ENCODE measurements at places on chromosomes 7 and 10. TPM values are rescaled to one million over a fixed set of nuclear protein-coding genes. Genes with fewer than 3 reads are reported as not detected.

SDK1 gene
- 0.20 TPM for total RNA-seq

HOXA4 gene
- 8.8 TPM for total RNA-seq

SLC29A4 gene
- 1.2 TPM for total RNA-seq

RADIL gene
- total RNA-seq, result 0.47 TPM

NUB1 gene
- total RNA-seq, result 52.8 TPM

NPTX2 gene
- total RNA-seq, result 0.60 TPM

PTPRN2 gene
- total RNA-seq, result 12.1 TPM

CRYGN gene
- not detected for total RNA-seq

ERVW-1 gene
- not detected for total RNA-seq

ATG9B gene
- total RNA-seq, result not detected

ZNF727 gene
- total RNA-seq, result 0.07 TPM

CCL24 gene
- not detected for total RNA-seq

CALML3 gene
- not detected for total RNA-seq

GNGT1 gene
- total RNA-seq, result not detected

UBE2D1 gene
- total RNA-seq, result 11.4 TPM

WNT8B gene
- total RNA-seq, result not detected

MYO1G gene
- total RNA-seq, result 0.25 TPM

CPVL gene
- total RNA-seq, result 2.6 TPM

PPP1R9A gene
- 0.74 TPM for total RNA-seq

STK31 gene
- total RNA-seq, result 0.05 TPM

SEMA3D gene
- 3.2 TPM for total RNA-seq

SFRP4 gene
- 0.33 TPM for total RNA-seq

PSAP gene
- 782 TPM for total RNA-seq

SUN3 gene
- not detected for total RNA-seq

C10orf62 gene
- total RNA-seq, result not detected

OR2A42 gene
- not detected for total RNA-seq

ZNF212 gene
- 3.9 TPM for total RNA-seq

FAM107B gene
- total RNA-seq, result 89.9 TPM

IQUB gene
- total RNA-seq, result 0.69 TPM

PRF1 gene
- not detected for total RNA-seq

KCTD7 gene
- total RNA-seq, result 2.8 TPM

LRRC18 gene
- total RNA-seq, result not detected

CALHM1 gene
- not detected for total RNA-seq

KLF6 gene
- total RNA-seq, result 71.8 TPM

SERPINE1 gene
- total RNA-seq, result 1,952 TPM

Data from mammary microvascular endothelial cell (primary cell).